NCI-H2081 (cell line): ENCODE measurements at places on chromosomes 16 and 17.
A peak's percentile ranks its signal among the peaks of the same experiment; 100 is the strongest.

GRCh38 chr17:81058263-81058871 is 23.4 kb downstream of the BAIAP2 start:
- DNase-seq = no peak

DNA sequence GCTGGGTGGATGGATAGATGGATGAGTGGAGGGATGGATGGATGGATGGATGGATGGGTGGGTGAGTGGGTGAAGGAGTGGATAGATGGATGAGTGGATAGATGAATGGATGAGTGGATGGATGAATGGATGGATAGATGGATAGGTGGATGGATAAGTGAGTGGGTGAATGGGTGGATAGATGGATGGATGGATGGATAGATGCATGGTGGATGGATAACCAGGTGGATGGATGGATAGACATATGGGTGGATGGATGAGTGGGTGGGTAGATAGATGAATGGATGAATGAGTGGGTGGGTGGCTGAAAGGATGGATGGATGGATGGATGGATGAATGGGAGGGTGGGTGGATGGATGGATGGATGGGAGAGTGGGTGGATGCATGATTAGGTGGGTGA is 51.0 kb upstream of the ZC3H18 start:
- no peak for DNase-seq

DNA sequence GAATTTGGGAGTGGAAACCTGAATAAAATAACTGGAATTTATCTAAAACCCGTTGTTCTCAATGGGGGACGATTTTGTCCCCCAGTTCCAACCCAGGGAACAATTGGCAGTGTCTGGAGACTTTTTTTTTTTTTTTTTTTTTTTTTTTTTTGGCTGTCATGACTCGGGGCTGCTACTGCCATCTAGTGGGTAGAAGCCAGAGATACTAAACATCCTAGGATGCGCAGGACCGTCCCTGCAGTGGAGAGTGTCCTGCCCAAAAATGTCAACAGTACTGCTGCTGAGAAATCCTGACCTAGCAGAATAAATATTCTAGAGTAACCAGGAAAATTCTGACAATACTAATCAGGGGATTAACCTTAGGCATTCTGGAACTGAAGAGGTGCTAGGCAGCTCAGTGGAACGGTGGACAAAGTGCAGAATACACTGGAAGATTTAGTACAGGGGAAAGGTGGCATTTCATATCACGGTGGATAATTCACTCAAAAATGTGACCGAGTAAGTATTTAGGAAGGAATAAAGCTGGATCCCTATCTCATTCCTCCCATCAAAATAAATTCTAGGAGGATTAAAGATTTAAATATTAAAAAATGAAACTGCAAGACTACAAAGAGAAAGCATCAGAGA is 107.6 kb downstream of the SPECC1 start:
- peak; percentile 31 for DNase-seq

GRCh38 chr16:27690608-27691007 is 140.7 kb downstream of the KATNIP start:
- no peak for DNase-seq

DNA sequence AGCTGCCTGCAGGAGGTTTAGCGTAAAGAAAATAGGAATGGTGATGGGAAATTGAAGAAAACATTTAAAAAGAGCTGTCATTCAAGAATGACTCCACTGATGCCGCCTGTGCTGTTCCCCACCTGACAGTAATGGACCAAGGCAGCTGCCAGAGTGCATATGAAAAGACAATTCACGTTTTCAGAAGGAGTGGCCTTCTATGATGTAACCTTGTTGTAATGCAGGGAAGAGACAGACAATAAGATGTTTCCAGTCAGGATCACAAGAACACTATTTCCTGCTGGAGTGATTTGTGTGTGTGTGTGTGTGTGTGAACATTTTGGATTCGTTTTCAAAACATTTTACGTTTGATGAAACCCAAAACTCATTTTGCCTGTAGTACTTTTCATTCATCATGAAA is 203.7 kb downstream of the LGALS9B start:
- no peak for DNase-seq

- no peak for DNase-seq
Measured at GRCh38 chr16:16164243-16164642, 59.1 kb downstream of the ABCC6 start.

- no peak for DNase-seq
Measured at GRCh38 chr16:85573696-85574641, 39.2 kb upstream of the GSE1 start.

GRCh38 chr16:46796764-46797269 is 34.2 kb downstream of the C16orf87 start:
- no peak for DNase-seq

DNA sequence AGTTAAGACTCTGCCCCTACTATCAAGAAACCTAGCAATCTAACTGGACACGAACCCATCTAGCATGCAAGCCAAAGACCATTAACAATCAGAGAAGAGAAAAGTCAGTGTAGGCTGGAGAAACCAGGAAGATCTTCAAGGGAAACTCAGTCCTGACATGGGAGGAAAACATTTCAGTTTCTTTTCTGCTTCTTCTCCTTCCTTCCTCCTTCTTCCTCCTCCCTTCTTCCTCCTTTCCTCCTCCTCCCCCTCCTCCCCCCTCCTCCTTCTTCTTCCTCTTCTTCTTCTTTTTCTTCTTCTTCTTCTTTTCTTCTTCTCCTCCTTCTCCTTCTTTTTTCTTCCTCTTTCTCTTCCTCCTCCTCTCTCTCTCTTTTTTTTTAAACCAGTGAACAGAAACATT is 29.6 kb upstream of the SHISA9 start:
- no peak for DNase-seq

DNA sequence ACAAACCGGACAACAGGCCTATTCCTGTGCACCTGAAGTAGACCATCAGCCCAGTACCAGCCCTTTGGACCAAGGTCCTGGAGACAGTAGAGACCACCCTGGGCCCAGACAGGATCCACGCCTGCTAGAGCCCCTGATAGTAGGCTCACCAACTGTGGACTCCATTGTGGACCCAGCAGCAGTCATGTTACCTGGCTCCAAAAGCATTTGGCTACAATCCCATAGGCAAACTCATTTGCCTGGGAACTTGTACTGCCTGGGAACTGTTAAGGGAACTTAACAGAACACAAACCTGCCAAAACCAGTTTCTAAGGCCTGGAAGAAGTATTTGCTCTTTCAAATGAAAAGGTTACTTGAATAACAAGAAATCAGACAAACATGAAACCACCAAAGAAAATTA is 10.0 kb upstream of the ACSM1 start:
- no peak for DNase-seq

GRCh38 chr17:19417611-19418010 is 6.6 kb downstream of the RNF112 start:
- no peak for DNase-seq

- DNase-seq = no peak
Measured at GRCh38 chr17:45127548-45128300, 4.6 kb downstream of the PLCD3 start.
